ENCODE measurements at places on chromosomes 3 and 15.

- DNase-seq: peak; percentile 59
These were observed 37.7 kb upstream of the LCTL start for GRCh38 chr15:66603301-66604179.

GRCh38 chr3:120512655-120513054 is 61.9 kb upstream of the FSTL1 start:
- no peak for DNase-seq

GRCh38 chr15:68674975-68675374 is 96.2 kb downstream of the CORO2B start:
- DNase-seq: no peak

GRCh38 chr3:111650378-111651275 is 55.5 kb upstream of the ZBED2 start:
- no peak for DNase-seq

DNA sequence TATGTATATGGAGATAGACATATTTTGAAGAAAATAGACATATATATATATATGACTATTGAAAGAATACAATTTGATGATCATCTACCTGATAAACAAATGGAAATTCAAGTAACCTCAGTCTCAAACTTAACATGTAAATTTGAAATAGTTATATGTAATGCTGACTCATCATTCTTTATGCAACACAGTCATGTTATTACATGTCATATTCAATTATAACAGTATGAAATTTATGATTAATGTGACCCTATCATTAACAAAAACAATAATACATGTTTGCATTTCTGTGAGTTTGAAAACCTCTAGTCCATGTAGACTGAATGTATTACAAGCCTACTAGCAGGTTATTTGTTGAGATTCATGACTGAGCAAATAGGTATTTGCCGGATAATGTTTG is 204.1 kb downstream of the CADM2 start:
- DNase-seq: no peak

DNA sequence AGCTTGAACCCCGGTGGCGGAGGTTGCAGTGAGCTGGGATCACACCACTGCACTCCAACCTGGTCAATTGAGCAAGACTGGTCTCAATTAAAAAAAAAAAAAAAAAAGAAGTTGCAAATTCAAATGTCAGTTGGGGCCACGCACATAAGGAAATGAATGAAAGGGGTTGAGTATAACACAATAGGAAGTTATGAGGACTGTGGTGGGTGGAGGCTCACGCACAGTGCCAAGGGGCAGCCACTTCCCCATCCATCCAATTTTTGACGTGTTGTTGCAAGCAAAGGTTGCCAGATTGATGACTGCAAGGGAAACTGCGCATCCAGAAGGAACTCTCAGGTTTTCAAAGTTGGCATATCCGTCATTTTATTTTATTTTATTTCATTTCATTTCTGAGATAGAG is 532.2 kb downstream of the NTRK3 start:
- DNase-seq: no peak

GRCh38 chr3:106299300-106300098 is 430.7 kb upstream of the CBLB start:
- no peak for DNase-seq

DNA sequence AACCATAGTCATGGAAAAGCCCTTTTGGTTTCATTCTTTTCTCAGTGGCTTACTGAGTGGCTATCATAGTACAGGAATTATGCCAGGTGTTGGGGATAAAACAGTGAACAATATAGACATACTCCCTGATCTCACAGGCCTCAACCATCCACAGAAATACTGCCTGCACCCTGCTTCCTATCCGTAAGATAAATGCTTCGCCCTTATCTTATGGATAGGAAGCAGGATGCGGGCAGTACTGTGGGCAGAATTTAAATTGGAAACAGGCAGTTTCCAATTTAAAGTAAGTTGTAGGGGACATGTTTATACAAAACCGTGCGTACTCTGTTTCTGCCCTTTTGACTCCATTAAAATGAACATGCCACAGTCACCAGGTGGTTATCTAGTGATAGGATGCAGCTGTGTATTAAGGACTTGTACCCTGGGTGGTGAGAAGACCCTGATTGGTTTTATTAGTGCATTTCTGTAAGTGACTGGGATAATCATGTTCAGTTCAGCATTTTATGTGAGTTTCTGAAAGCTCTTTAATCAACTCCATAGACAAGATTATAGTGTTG is 141.8 kb upstream of the BHLHE40 start:
- no peak for DNase-seq
